Gastroesophageal sphincter (tissue), 4 donors: ENCODE measurements at places on chromosomes 12 and 14.

DNA sequence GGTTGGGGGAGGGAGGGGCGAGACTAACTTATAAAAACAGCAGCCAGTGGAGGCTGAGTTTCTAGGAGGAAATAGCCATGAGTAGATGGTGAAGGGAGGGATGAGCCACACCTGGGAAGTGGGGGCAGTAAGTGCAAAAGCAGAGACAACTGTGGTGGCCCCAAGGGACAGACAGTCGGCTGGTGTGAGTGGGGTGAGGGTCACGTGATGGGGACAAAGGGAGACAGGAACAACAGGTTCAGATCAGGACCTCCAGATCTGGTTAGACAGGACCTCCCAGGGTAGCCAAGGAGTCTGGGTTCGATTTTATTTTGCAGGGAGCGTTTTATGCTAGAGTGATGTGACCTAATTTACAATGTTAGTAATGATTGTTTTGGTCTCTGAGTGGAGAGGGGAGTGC, 8.6 kb downstream of the RPH3A start:
- no peaks in the 10 kb centered on the region for H3K36me3 ChIP-seq
- ATAC-seq = no peak
- peaks cover 78% of the 10 kb centered on the region for H3K27me3 ChIP-seq
- no peak overlapping the region for H3K27ac ChIP-seq
- no peak overlapping the region for H3K4me3 ChIP-seq

- no peak for ATAC-seq
- H3K27ac ChIP-seq = no peak overlapping the region
- H3K36me3 ChIP-seq = no peaks in the 10 kb centered on the region
These were observed 29.5 kb downstream of the MSRB3 start for GRCh38 chr12:65308006-65308405.

DNA sequence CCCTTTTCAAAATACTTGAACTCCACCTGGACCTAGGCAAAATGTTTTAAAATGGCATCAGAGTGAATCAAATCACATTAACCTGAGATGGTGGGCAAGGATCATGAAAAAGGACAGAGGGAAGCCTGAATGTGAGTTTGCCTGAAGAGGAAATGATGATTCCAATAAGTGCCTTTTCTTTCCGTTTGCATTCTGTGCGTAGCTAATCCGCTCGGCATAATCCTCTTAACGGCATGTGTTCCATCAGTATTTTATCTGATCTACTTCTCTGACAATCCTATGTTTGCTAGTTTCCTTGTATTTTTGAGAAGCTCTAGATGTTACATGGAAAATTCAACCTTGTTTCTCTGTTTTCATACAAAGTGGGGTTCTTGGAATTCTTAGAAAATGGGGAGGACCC, 354.6 kb downstream of the NRXN3 start:
- no peaks in the 10 kb centered on the region for H3K4me1 ChIP-seq
- no peaks in the 10 kb centered on the region for H3K36me3 ChIP-seq
- no peak overlapping the region for H3K27ac ChIP-seq
- ATAC-seq = no peak
- no peak overlapping the region for H3K4me3 ChIP-seq

- no peaks in the 10 kb centered on the region for H3K27me3 ChIP-seq
- H3K4me1 ChIP-seq = no peaks in the 10 kb centered on the region
- no peaks in the 10 kb centered on the region for H3K36me3 ChIP-seq
- ATAC-seq = no peak
These were observed 278.7 kb downstream of the ITPR2 start for GRCh38 chr12:26554332-26554731.

- no peaks in the 10 kb centered on the region for H3K36me3 ChIP-seq
- no peak overlapping the region for H3K27ac ChIP-seq
- no peaks in the 10 kb centered on the region for H3K4me1 ChIP-seq
- no peaks in the 10 kb centered on the region for H3K27me3 ChIP-seq
- peak; percentile 62 for ATAC-seq
These were observed 370.2 kb downstream of the DPF3 start for GRCh38 chr14:72523424-72524294.

DNA sequence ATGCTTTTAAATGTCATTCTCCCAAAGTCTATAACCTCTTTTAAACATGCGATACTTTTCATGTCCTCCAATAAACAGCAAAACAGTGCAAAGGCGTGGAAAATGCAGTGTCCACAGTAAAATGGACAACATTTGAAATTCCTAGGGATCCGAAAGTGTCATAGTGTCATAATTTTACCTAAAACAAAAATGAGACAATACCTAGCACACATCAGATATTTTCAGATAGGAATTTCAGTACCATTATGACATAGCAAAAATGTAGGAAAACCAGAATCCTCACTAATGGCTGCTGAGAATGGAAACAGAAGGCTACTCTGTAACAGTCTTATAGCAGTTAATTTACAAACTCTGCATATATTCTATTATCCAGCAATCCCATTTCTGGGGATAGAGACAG, 33.1 kb downstream of the KCNH5 start:
- no peak overlapping the region for H3K4me3 ChIP-seq

- no peak for ATAC-seq
- H3K4me1 ChIP-seq = no peaks in the 10 kb centered on the region
- H3K27ac ChIP-seq = no peak overlapping the region
- H3K36me3 ChIP-seq = no peaks in the 10 kb centered on the region
These were observed 6.1 kb downstream of the KRT3 start for GRCh38 chr12:52789637-52790426.

DNA sequence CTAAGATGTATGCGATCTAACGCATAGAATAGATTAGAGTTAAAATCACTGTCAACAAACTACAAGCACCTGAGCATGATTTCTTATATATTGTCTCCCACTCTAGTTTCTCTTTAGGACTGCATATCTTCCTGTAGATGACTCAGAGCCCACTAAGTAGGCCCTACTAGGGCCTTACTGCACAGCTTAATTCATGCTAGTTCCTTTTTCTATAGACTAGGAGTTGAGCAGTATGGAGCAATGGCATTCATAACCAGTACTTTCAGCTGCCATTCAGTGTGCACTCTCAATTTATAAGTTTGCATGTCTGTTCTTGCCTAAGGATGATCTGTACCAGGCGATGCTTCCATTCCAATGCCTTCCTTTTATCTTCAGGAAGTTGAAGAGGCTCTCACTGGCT, 103.5 kb downstream of the METTL25 start:
- no peaks in the 10 kb centered on the region for H3K27me3 ChIP-seq
- no peak for ATAC-seq
- no peak overlapping the region for H3K4me3 ChIP-seq
- no peaks in the 10 kb centered on the region for H3K4me1 ChIP-seq

GRCh38 chr12:39239490-39240486, 203.1 kb downstream of the KIF21A start:
- H3K4me1 ChIP-seq = peaks cover 16% of the 10 kb centered on the region
- H3K27me3 ChIP-seq = no peaks in the 10 kb centered on the region
- H3K27ac ChIP-seq = no peak overlapping the region
- no peak overlapping the region for H3K4me3 ChIP-seq
- no peak for ATAC-seq

- H3K4me1 ChIP-seq = peaks cover 50% of the 10 kb centered on the region
- no peaks in the 10 kb centered on the region for H3K27me3 ChIP-seq
- H3K36me3 ChIP-seq = no peaks in the 10 kb centered on the region
- ATAC-seq = no peak
These were observed 35.3 kb downstream of the MAP1LC3B2 start for GRCh38 chr12:116594325-116595038.

DNA sequence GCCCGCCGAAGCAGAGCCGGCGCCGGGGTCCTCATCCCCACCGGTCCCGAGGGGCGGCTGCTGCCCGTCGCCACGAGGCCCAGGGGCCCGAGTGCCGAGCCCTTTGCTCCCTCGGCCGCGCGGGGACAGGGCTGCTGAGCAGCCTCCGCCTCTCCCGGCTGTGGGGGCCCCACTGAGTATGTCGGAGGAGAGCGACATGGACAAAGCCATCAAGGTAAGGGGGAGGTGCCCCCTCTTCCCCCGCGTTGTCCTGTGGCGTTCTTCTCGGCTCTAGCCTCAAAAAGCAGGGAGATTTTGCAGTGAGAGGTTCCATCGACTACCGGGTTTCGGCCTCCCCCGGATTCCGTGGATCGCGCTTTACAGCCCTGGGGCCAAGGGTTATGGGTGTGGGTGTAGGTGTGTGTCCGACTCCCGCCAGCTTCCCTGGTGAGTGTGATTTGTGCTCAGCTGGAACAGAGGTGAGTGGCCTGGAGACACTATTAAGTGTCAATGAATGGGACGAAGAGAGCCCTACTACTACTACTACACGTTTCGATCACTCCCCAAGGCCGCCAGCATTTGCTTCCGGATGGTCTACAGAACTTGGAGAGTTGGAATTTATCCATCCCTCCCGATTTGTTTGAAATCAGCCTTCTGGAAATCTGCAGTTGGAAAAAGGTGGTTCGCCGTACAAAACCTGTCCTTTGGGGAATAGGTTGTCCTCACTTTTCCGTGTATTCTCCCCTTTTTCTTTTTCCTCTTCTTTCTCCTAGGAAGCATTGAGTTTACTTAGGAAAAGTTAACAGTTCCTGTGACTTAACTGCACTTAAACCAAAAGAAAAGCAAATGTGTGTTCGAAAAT, 748 bp downstream of the MAPKAPK5 start:
- H3K36me3 ChIP-seq = peaks cover 15% of the 10 kb centered on the region
- H3K4me3 ChIP-seq = peak overlapping the region; percentile 71

GRCh38 chr12:108240027-108240785, 98.9 kb downstream of the CMKLR1 start:
- H3K4me1 ChIP-seq = no peaks in the 10 kb centered on the region
- ATAC-seq = no peak
- no peaks in the 10 kb centered on the region for H3K27me3 ChIP-seq
- H3K4me3 ChIP-seq = no peak overlapping the region
- no peak overlapping the region for H3K27ac ChIP-seq

- no peak overlapping the region for H3K27ac ChIP-seq
- no peaks in the 10 kb centered on the region for H3K4me1 ChIP-seq
- no peaks in the 10 kb centered on the region for H3K36me3 ChIP-seq
- ATAC-seq = no peak
- peaks cover 23% of the 10 kb centered on the region for H3K27me3 ChIP-seq
These were observed 146.1 kb upstream of the NOS1 start for GRCh38 chr12:117507548-117507947.

DNA sequence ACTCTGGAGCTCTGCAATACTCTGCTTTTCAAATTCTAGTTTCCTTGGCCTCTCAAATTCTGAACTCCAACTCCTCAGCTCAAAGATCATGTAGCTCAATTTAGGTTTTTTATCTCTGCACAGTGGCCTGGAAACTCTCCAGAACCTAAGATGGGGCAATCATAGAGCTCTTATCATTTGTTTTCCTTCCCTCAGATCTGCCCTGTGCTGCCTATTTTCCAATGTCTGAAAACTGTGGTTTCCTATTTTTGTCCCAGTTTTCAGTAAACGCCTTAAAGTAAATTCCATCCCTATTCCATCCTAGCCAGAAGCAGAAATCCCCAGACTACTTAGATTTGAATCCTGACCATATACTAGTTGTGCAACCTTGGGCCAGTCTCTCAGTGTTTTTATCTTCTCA, 73.2 kb downstream of the CEP83 start:
- H3K36me3 ChIP-seq = peaks cover 4% of the 10 kb centered on the region
- no peaks in the 10 kb centered on the region for H3K4me1 ChIP-seq
- H3K27me3 ChIP-seq = no peaks in the 10 kb centered on the region
- no peak overlapping the region for H3K4me3 ChIP-seq
- no peak overlapping the region for H3K27ac ChIP-seq

GRCh38 chr14:77076113-77076631, 21.9 kb upstream of the CIPC start:
- H3K4me1 ChIP-seq = peaks cover 10% of the 10 kb centered on the region
- peak overlapping the region; percentile 33 for H3K4me3 ChIP-seq
- no peaks in the 10 kb centered on the region for H3K27me3 ChIP-seq
- no peaks in the 10 kb centered on the region for H3K36me3 ChIP-seq
- ATAC-seq = peak; percentile 92

GRCh38 chr12:100458191-100458590, 15.5 kb upstream of the NR1H4 start:
- ATAC-seq = no peak
- no peak overlapping the region for H3K27ac ChIP-seq
- no peaks in the 10 kb centered on the region for H3K27me3 ChIP-seq
- peaks cover 13% of the 10 kb centered on the region for H3K4me1 ChIP-seq
- H3K36me3 ChIP-seq = no peaks in the 10 kb centered on the region
- H3K4me3 ChIP-seq = no peak overlapping the region

DNA sequence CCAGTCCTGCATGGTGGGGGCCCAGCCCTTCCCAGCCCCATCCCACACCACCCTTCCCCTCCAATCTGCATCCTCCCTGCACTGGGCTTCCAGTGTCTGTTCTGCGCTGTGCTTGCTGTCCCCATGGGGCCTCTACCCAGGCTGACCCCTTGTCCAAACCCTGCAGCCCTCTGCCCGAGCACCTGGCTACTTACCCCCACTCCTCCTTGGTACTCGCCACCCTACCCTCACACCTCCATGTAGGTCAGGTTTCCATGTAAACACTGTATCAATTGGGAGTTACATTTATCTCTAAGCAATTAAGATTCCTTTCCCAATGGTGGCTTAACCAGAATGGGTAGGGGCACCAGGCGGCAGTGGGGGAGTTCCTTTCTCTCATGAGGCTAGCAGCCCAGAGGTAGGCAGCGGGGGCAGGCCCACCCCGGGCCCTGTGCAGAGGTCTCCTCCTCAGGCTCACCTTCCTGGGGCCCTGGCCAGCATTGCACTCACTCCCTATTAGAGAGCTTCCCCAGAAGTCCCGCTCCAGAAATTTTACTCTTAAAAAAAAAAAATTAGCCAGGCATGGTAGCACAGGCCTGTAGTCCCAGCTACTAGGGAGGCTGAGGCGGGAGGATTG, 76.6 kb upstream of the CCND2 start:
- no peak overlapping the region for H3K4me3 ChIP-seq
- H3K27ac ChIP-seq = no peak overlapping the region
- peaks cover 43% of the 10 kb centered on the region for H3K27me3 ChIP-seq
- H3K4me1 ChIP-seq = no peaks in the 10 kb centered on the region
- no peak for ATAC-seq

DNA sequence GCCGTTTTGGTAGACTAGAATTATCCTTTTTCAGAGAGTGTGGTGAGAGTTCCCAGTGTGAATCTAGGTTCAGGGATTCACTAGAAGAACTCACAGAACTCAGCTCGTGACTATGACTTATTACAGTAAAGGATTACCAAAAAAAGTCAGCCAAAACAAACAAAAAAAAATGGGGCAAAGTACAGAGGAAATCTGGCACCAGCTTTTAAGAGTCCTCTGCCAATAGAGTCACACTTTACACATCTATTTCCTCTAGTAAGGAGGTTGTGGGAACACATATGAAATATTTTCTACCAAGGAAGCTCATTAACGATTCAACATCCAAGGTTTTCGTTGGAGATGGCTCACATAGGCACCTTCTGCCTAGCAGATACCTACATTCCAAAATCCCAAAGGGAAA, 28.2 kb downstream of the TSPAN19 start:
- H3K4me1 ChIP-seq = no peaks in the 10 kb centered on the region
- ATAC-seq = no peak
- H3K36me3 ChIP-seq = no peaks in the 10 kb centered on the region
- no peak overlapping the region for H3K4me3 ChIP-seq
- no peak overlapping the region for H3K27ac ChIP-seq

GRCh38 chr14:32865827-32866376, 72.8 kb upstream of the NPAS3 start:
- H3K4me1 ChIP-seq = no peaks in the 10 kb centered on the region
- no peaks in the 10 kb centered on the region for H3K27me3 ChIP-seq
- no peak for ATAC-seq
- no peaks in the 10 kb centered on the region for H3K36me3 ChIP-seq

GRCh38 chr12:89016970-89017778, 335.1 kb downstream of the DUSP6 start:
- H3K4me3 ChIP-seq = peak overlapping the region; percentile 5
- no peak overlapping the region for H3K27ac ChIP-seq
- H3K4me1 ChIP-seq = no peaks in the 10 kb centered on the region
- no peaks in the 10 kb centered on the region for H3K27me3 ChIP-seq
- H3K36me3 ChIP-seq = no peaks in the 10 kb centered on the region
